ENCODE measurements at places on chromosomes 2 and 18. TPM values are rescaled to one million over a fixed set of nuclear protein-coding genes. Genes with fewer than 3 reads are reported as not detected.

DNA sequence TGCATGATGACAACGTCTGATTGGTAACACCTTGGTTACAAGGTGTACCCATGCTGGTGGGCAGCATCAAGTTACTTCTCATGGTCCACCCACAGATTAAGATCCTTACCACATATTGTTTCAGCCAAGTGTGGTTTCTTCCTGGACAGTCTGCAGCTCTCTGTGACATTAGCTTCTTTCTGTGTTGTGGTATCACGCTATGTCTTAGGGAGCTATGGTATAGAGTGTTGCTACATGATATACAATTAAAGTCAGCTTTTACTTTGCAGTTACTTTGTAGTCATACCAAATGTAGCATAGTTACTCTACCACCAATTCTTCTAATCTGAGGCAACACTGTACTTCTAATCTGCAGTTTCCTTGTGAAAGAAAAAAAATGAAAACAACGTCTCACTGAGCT is 48.8 kb downstream of the ZCCHC2 start:
- no peak for DNase-seq

TMEM247 gene
- total RNA-seq = not detected

DNA sequence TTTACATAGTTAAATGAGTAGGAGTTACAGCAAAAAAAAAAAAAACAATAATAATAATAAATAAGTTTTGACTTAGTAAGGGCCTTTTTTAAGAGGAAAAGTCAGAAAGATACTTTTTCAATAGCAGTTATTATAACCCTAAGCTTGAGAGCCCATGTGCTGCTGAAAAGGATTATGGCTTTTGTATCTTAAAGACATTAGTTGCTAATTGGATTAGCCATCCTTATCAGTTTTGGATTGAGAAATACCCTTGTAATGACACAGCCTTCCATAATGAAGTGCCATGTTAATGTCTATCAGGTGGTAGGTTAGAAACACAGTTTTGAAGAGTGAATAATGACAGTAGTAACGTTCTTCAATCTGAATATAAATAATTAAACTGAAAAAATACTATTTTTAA is 554.0 kb downstream of the RIT2 start:
- DNase-seq = no peak

GRCh38 chr2:127124426-127124825 is 17.5 kb upstream of the BIN1 start:
- DNase-seq = no peak

GRCh38 chr2:231334179-231334930 is 61.2 kb upstream of the B3GNT7 start:
- DNase-seq = no peak

GRCh38 chr2:161976917-161977316 is 97.1 kb downstream of the DPP4 start:
- no peak for DNase-seq

GRCh38 chr18:62347089-62347506 is 22.0 kb downstream of the TNFRSF11A start:
- no peak for DNase-seq

RBFA gene
- 17.7 TPM for total RNA-seq

RFX8 gene
- 0.29 TPM for total RNA-seq

- DNase-seq = no peak
These were observed 211.9 kb downstream of the STK39 start for GRCh38 chr2:168035458-168035857.

GRCh38 chr18:55142410-55142809 is 183.1 kb upstream of the CCDC68 start:
- DNase-seq = no peak

UGT1A8 gene
- 26.4 TPM for total RNA-seq

DNA sequence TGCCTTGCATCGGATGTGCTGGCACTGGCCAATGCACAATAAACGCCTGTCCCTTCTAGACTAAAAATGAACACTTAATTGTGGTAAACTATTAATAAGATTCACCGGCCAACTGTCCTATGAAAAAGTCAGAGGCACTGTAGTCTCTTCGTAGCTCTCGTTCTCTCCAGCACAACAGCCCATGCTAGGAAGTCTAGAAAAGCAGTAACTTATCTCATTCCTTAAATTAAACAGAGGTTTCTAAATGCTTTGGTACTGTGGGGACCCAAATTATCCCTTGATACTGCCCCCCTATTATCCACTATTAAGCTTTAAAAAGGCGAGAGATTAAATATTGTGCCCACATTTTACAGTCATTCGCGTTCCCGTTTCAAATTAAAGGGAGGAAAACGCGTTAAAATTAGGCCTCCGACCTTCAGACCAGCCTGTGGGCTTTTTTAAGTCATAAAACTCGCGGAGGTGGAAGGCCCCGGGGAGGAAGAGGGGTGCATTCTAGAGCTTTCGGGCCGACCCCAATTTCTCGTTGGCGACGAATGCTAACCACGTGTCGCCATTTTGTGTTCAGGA is 1.5 kb upstream of the PCBP1 start:
- no peak for DNase-seq

DNA sequence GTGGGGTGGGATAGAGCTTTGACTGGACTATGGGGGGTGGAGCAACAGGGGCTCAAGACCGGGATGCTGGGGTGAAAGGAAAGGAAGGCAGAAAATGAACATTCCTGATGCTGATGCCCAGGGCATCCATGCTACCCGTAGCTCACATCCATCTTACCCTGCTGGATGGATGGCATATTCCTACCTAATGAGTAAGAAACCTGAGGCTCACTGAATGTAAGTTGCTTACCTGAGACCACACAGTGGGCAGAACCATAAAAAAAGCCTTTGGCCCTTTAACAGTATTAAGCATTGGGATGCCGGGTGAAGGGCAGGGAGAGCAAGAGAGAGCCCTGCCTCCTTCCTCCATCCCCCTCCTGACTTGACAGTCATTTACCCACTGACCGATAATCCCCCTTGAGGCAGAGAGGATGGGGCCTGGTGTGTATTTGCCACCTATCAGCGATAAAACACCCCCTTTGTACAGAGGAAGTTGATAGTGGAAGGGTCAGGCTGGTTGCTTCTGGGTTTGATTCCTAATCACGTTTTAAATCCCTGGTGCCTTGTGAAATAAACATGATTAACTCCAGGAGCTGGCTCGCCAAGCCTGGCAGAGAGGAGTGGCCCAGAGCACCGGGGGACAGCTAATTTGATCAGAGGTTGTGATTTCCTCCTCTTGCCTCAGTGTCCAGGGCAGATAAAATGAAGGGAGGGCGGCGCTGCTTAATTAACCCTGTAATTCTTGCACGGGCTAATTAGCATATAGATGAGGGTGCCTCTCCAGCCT is 105.9 kb upstream of the HS6ST1 start:
- no peak for DNase-seq

DNA sequence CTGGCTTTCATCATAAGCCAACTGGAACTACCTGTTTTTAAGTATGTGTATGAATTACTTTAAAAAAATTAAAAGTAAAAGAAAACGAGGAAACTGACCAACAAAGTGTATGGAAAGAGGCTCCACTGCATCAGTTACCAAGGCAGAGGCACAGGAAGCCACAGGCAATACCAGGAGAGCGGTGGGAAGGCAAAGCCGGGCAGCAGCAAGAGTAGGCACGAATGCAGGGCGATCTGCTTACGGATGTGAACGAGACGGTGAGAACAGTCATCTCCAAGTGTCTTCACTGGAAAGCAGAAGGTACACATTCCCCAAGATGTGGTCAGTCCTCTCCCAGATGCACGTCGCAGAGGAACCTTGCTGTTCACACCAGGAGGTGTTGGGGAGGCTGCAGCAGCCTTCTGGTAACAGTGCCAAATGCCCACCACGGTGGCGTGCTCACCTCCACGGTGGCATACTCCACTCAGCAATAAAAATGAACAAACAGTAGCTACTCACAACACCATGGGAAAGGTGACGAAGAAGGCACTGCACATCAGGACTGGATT is 43.1 kb downstream of the HS6ST1 start:
- no peak for DNase-seq

- no peak for DNase-seq
These were observed 131.6 kb downstream of the BCL2 start for GRCh38 chr18:63187791-63188460.

IL36RN gene
- not detected for total RNA-seq

DNA sequence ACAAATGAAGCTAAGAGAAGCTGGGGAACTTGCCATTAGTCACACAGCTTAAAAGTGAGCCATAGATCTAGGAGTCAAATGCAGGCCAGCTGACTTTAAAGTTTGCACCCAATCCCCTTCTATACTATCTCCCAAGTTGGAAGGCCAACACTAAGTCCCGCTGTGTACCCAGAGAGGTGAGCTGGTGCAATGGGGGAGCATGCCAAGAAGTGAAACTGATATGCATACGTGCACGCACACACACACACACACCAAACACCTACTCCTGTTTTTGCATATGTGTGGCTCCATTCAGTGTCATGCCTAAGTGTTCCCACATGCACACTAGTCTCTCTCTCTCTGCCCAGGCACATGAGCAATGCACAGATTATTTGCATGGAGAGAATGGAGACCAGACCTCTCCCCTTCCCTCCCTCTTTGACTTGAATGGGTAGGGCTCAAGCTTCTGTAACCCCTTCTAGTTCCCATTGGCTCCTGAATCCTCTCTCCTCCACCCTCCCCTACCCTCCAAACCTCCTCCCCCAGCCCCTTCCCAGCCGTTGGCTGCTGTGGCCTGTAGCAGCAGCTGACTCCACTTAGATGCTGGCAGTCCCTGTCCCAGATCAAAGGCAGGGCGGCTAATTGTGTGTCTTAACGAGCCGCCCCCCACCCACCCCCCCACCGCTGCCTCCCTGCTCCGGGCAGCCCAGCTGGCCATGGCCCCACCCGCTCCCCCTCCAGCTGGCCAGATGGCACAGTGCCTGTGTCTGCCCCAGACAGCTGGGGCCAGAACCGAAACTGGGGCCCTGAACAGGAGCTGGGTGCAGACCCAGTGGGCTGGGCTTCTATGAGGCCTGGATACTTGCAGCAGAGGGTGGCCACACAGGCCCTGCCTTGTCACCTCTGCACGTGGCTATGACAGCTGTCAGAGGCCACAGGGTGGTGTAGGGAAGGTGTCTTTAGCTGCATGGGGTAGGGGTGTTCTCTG is 5.6 kb downstream of the WNT10A start:
- DNase-seq = no peak

- DNase-seq = no peak
These were observed 419.2 kb downstream of the LRRTM4 start for GRCh38 chr2:77102927-77103326.

DNA sequence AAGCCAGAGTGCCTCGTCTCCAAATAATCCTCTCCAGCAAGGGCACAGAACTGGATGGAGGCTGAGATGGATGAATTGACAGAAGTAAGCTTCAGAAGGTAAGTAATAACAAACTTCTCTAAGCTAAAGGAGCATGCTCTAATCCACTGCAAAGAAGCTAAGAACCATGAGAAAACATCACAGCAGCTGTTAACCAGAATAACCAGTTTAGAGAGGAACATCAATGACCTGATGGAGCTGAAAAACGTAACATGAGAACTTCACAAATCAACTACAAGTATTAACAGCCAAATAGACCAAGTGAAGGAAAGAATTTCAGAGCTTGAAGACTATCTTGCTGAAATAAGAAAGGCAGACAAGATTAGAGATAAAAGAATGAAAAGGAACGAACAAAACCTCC is 32.3 kb downstream of the WDPCP start:
- no peak for DNase-seq

NCKAP5 gene
- total RNA-seq = 3.9 TPM

- no peak for DNase-seq
These were observed at the start of gene RESP18 for GRCh38 chr2:219332542-219332941. Gene RESP18, minus strand, starts transcription at chr2:219332744.

IL37 gene
- 0.29 TPM for total RNA-seq

CPLX4 gene
- total RNA-seq = not detected

- no peak for DNase-seq
These were observed 1.6 kb downstream of the EPC2 start for GRCh38 chr2:148646231-148646559.

- no peak for DNase-seq
These were observed 209.9 kb upstream of the TRIB2 start for GRCh38 chr2:12506846-12507245.

GRCh38 chr2:223980397-223980735 is 23.1 kb downstream of the MRPL44 start:
- DNase-seq = no peak

- DNase-seq = no peak
These were observed 825.2 kb upstream of the SALL3 start for GRCh38 chr18:78154444-78154843.

- no peak for DNase-seq
These were observed 370.7 kb upstream of the SYT4 start for GRCh38 chr18:43648002-43648401.

DNA sequence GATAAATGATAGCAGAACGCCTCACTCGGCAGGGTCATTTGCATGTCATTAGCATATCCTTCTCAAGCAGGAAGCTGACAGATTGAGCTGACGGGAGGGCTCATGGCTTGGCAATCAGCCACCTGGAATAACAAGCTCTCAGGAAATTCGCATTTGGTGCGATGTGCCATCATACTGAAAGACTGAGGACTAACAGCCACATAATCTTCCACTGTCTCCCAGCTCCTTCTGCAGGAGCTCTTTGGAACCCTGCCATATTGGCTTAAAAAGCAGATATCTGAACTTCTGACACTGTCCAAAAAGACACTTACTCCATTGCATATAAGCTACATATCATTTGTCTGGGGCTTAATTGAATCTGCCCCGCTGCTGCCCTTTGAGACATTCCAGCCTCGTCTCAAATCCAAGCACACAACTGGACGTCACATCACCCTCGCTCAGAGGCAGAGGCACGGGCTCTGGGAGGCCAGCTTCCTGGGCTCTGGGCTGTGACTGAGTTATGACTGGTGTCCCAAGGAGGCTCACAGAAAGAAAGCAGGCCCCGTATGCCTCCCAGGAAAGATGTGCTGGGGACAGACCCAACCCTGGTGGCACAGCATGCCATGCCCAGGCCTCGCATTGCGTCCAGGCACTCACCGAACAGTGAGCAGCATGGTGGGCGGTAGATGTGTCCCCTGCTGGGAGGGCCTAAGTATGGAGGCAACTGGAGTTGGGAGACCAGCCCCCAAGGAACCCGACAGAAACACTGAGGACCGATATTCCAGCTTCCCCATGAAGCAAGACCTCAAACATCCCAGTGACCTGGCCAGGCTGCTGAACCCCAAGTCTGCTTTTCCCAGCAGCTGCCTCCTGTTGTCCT is 228.0 kb downstream of the ATAD2B start:
- DNase-seq = no peak

FAP gene
- 1.8 TPM for total RNA-seq

DNA sequence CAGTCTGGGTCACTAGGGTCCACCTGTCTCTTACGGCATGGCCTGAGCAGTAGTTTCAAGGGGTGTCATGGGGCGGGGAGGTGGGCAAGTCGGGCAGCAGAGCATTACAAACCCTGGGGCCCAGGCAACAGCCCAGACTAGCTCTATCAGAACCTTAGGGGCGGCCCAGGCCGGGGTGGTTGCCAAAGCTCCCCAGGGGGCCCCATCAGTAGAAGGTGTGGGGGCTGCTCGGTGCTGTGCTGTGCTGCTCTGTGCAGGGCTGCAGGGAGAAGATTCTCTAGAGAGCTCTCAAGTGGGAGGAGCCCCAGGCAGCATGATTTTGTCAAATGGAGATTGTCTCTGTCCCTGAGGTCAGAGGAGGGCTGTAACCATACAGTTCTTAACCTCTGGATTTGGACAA is 36.4 kb upstream of the SLC14A1 start:
- no peak for DNase-seq

GRCh38 chr18:79404567-79404910 is 8.8 kb downstream of the NFATC1 start:
- DNase-seq = no peak
